ENCODE measurements at places on chromosomes 7 and 10. TPM values are rescaled to one million over a fixed set of nuclear protein-coding genes. Genes with fewer than 3 reads are reported as not detected.

GRCh38 chr7:155965010-155965409 is 152.7 kb upstream of the SHH start:
- DNase-seq = peak; percentile 56

DNA sequence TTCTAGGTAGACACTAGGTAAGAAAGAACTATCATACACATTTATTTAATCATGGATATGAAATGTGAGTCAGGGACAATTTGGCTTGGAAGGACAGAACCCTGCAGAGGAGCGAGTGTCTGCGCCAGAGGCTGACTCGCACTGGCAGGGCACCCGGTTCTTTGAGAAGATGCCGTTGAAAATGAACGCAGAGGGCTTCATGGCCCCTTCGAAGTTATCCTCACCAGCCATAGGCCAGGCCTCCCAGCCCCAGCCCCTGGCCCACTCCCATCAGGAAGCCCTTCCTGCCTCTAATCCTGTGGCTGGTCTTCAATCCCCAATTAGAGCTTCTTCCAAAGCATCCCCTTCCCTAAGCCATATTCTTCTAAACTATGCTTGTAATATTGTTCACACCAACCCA is 239.8 kb downstream of the TCERG1L start:
- DNase-seq = no peak

DNA sequence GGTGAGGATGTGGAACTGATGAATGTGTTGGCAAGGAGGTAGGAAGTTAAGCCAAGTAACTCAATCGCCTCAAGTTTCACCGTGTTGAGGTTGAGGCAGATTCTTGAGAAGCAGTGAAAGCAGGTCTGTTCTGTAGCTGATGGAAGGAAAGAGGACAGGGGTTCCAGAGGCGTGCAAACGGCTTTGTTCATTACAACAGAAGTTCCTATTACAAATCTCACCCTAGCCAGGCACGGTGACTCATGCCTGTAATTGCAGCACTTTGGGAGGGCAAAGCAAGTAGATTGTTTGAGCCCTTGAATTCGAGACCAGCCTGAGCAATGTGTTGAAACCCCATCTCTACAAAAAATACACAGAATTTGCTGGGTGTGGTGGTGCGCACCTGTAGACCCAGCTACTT is 36.9 kb upstream of the PTF1A start:
- no peak for DNase-seq

- no peak for DNase-seq
These were observed 128.4 kb downstream of the NSUN6 start for GRCh38 chr10:18523025-18523424.

NPSR1 gene
- total RNA-seq = not detected

DNA sequence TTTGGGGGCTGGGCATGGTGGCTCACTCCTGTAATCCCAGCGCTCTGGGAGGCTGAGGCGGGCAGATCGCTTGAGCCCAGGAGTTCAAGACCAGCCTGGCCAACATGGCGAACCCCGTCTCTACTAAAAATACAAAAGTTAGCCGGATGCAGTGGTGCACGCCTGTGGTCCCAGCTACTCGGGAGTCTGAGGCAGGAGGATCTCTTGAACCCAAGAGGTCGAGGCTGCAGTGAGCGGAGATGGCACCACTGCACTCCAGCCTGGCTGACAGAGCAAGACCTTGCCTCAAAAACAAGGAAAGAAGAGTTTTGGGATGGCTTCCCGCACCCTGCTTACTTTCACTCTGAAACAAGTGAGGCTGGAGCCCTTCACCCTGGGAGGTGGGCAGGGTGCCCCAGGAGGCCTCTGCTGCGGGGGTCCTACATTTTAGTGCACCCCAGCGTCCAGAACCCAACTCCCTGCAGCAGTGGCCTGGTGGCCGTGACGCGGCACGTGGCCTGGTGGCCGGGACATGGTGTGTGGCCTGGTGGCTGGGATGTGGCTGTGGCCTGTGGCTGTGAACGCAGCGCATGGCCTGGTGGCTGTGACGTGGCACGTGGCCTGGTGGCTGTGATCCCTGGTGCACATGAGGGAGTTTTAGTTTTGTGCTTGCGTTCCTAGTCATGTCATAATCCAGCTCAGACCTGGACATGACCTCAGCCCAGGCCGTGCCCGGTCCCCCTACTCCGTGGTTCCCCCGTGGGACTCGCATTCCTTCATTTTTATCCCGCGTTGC is 9.3 kb downstream of the KNDC1 start:
- DNase-seq = no peak

GRCh38 chr7:94160719-94161435 is 156.7 kb upstream of the BET1 start:
- DNase-seq = no peak

DNA sequence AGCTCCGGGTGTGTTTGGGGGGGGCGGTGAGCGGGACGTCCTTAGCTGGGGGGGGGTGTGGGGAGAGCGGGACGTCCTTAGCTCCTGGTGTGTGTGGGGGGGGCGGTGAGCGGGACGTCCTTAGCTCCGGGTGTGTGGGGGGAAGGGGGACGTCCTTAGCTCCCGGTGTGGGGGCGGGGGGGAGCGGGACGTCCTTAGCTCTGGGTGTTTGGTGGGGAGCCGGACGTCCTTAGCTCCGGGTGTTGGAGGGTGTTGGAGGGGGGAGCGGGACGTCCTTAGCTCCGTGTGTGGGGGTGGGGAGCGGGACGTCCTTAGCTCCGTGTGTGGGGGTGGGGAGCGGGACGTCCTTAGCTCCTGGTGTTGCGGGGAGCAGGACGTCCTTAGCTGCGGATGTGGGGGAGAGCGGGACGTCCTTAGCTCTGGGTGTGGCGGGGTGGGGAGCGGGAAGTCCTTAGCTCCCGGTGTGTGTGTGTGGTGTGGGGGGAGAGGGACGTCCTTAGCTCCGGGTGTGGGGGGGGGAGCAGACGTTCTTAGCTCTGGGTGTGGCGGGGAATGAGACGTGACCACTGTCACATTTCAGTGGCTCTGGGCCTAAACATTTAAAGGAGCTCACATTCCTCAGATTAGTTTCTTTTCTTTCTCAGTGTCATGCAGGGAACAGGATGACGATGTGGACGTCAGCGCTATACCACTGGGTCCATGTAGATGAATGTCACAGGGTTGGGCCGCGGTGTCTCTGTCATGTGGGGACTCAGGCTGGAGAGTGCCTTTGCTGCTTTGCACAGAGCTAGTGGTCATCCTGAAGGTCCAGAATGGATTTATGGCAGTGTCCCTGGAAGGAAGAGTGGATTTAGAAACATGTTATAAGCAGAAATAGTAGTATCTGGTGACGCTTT is 7.5 kb downstream of the DYNC2I1 start:
- peak; percentile 71 for DNase-seq

- DNase-seq = no peak
These were observed 49.4 kb downstream of the SPAM1 start for GRCh38 chr7:123974326-123974908.

- DNase-seq = no peak
These were observed 28.0 kb upstream of the GSAP start for GRCh38 chr7:77444123-77444522.

DNA sequence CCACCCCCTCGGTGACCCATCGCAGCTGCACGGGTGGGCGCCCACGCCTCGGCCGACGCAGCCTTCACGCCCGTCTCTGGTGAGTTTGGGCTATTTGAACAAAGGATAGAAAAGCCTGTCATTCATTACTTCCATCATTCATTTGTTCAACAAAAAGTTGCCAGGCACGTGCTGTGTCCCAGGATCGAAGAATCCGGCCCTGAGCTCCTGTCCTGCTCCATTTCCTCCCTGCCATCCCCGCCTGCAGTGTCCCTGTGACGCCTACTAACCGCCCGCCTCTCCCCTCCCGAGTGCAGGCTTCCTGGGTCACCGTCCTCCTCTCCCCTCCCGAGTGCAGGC is 340.1 kb downstream of the WDR37 start:
- no peak for DNase-seq

TSPAN13 gene
- total RNA-seq = 26.5 TPM

GRCh38 chr7:148911626-148912025 is 27.5 kb upstream of the EZH2 start:
- DNase-seq = no peak

SYCE1 gene
- not detected for total RNA-seq

DNA sequence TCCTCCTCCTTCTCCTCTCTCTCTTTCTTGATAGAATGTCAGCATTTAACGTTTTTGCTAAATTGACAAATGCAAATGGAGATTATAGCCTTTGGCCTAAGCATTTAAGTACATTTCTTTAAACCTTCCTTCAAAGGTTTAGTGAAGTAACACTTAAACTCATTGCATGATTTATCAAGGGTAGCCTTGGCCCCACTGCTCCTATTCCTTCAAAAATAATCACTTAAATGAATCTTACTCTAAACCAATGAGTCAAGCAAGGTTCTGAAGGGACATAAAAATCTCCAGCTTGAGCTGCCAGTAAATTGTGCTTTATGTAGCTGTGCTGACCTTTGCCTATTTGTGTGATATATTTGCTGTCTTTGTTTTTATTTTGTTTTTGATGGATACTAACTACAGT is 358.5 kb upstream of the AKR1E2 start:
- DNase-seq = no peak

LRIT1 gene
- total RNA-seq = not detected

SEM1 gene
- 108 TPM for total RNA-seq

GRCh38 chr7:104225451-104225850 is 17.6 kb upstream of the ORC5 start:
- DNase-seq = no peak

GRCh38 chr10:112497347-112497950 is 50.4 kb downstream of the VTI1A start:
- DNase-seq = no peak

DNA sequence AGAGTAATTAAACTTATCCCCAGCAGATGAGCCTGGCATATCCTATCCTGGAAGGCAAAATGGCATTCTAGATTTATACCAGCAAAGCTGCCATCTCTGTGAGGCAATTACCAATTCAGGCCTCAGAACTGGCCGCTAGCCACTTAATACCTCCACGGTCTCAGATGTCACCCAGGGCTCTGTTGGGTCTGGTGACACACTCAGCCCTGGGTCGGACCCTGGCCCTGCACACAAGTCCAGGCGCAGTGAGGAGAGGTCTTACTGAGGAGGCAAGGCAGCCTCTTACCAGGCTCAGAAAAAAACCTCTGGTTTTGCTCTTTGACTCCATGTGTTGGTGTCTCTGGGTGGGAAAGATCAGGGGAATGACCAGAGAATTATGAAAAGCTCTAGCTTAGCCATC is 186.6 kb downstream of the EMX2 start:
- DNase-seq = no peak

GRCh38 chr7:123580406-123581161 is 21.0 kb upstream of the ASB15 start:
- peak; percentile 36 for DNase-seq

- DNase-seq = no peak
These were observed 2.4 kb downstream of the MEPCE start for GRCh38 chr7:100432053-100432452.

- DNase-seq = no peak
These were observed 997 bp upstream of the LDB1 start for GRCh38 chr10:102120991-102121738.

GRCh38 chr7:151342102-151342646 is 562 bp downstream of the NUB1 start:
- DNase-seq = no peak

- DNase-seq = no peak
These were observed 65.7 kb downstream of the ORC5 start for GRCh38 chr7:104142147-104142546.

FAM53B gene
- 9.8 TPM for total RNA-seq

- DNase-seq = no peak
These were observed 88.8 kb downstream of the TFEC start for GRCh38 chr7:115941703-115942268.

DNA sequence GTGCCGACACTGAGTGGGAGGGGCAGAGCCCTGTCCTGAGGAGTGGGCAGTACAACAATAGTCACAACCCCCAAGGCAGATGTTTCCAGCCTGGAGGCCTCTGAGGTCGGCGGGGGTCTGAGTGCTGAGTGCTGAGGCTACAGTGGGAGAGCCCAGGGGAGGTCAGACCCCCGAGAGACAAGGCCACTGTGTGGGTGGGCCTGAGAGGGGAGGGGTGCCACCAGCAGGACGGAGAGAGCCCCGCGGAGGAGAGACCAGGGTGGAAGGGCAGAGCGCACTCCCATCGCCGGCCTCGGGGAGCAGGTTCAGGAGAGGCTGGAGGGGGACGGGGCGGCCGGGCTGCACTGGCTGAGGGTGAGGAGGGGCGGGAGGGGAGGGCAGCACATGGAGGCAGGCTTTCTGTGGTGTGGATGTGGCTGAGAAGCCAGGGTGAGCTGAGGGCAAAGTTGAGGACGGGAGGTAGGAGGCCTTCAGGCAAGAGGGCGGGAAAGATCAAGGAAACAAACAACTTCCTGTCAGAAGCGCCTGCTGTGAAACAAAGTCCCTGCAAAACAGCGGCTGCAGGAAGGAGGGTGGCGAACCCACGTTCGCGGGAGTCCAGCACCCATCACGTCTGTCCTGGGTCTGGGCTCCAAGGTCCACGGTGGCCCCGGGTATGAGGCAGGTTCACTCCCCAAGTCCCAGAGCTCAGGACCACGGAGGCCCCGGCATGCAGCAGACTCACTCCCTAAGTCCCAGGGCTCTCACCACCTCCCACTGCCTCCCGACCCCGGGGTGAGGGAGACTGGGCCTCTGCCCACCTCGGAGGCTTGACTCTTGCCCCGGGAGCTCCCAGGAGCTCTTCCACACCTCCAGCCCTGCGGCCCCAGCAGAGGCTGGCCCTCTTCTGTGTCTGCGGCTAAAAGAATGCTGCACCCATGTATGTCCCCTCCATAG is 76.8 kb upstream of the NKX6-2 start:
- DNase-seq = no peak
